Pulmonary artery endothelial cell (primary cell): ENCODE measurements at places on chromosomes 6 and 20.

GRCh38 chr6:78607189-78607588, 260.2 kb upstream of the IRAK1BP1 start:
- no peak for DNase-seq

- peak; percentile 62 for DNase-seq
These were observed 103.1 kb upstream of the NAA20 start for GRCh38 chr20:19913927-19914614.

DNA sequence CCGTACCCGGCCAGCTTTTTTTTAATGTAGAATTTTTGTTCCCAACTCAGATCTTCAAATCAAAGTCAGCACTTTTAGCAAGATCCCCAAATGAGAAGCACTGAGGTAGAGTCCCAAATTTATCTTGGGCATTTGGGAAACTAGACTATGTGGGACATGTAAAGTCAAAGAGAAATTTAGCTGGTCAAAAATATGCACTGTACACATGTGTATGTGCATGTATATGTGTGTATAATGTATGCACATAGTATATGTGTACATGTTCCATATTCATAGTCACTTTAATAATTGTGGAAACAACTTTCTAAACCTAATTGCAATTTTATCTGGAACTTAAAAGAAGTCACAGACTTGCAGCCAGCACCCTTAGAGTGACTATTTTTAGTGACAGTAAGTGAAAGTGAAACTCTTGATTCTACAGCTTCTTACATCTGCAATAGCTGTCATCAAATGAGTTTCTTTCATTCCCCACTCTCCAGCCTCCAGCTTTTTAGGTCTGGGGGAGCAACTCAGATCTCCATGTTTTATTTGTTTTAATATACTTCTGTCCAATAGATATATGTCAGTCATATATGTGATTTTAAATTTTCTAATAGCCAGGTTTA, 53.6 kb downstream of the CDC40 start:
- DNase-seq: no peak

GRCh38 chr20:64159286-64159680, 5.0 kb upstream of the MYT1 start:
- DNase-seq: no peak

- no peak for DNase-seq
These were observed 192.6 kb downstream of the NRN1 start for GRCh38 chr6:5814116-5814515.

- DNase-seq: no peak
These were observed 15.7 kb upstream of the HLA-C start for GRCh38 chr6:31287619-31288018.

DNA sequence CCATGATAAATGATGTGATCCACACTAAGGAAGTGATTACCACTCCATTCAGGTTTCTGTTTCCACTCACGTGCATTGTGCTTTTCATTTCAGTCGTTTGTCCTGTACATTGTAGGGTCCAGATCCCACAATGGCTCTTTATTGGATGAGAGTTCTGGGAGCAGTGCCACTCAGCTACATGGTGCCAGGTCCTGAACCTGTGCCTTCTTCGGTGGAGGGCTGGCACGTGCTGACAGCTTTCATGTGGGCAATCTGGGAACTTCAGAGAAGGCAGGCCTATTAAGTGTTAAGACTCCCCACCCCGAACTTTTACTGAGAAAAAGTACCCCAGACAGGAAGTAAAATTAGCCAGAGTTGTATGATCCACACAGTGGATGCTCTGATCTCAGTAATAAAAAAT, 255.0 kb downstream of the ESR1 start:
- no peak for DNase-seq

DNA sequence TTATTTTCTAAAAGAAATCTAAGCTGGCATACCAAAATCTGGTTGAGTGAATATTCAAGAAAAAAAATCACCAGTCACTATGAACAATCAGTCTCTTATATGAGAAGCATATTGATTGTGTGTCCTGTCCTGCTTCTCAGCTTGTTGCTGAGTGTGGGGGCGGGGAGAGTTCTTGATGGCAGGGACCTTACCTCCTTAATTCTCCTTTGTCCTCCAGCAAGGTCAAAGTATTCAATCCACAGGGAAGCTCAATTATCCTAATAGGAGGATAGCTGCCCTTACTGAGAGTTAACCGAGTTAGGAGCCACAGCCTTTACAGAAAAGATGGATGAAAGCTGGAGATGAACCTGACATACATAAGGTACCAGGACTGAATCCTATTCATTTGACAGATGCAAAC, 154.0 kb downstream of the LY86 start:
- no peak for DNase-seq

DNA sequence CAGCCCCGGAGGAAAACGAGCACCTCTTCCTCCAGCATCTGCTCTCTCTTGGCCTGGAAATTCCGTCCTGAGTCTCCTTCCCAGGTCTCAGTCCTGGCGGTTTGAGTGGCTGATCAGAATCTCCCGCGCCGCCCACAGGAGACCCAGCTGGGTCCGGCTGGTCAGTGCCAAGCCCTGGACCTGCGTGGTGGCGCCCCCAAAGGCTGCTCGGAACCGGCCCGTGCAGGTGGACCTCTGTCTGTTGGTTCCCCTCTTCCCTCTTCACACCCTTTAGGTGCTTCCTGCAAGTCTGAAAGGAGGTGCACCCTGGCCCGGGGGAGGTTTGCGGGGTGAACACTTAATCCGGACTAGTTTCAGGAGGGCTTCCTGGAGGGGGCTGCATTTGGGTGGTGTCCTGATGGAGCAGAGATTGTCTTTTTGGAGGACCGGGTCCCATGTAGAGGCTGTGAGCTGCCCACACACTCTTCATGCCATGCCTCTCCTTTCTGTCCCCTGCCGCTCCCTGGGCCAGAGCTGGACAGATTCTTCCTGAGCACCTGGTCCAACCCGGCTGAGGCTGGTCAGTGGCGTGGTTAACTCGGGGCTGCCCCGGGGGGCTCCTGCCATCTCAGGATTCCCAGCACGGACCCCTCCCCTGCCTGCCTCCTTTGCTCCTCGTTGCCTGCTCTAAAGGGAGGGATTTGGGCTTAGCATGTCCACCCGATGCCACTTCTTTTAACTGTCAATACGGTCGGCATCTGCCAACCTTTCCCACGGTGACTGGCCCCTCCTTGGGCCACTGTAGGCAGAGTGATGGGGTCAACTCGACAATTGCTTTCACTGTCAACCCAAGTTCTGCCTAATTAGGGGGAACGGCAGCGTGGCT, 16.5 kb upstream of the BHLHE23 start:
- DNase-seq: no peak
